ENCODE measurements at places on chromosomes 5 and 9.

DNA sequence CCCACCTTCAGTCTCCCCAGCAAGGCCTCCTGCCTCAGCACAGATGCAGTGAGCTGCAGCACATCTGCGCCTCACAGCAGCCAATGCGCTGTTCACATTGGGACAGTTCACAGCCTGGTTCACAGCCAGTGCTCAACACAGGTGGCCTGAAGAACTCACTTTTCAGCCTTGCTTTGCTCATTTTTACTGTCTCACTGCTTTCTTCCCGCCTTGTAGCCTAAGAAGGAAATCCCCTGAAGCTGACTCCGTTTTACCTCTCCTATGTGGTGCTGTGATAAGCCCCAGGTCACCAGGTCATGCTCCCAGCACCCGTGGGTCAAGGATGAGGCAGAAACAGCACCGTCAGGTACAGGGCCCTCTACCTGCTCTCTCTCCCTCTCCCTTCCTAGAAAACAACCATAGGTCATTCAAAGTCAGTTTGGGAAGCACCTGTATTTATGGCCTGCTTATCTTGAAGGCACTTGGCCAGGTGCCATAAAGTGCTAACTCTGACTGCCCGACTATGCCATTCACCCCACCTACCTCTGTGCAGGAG lies 1.1 kb downstream of the GCNT4 start:
- no peak for DNase-seq

DNA sequence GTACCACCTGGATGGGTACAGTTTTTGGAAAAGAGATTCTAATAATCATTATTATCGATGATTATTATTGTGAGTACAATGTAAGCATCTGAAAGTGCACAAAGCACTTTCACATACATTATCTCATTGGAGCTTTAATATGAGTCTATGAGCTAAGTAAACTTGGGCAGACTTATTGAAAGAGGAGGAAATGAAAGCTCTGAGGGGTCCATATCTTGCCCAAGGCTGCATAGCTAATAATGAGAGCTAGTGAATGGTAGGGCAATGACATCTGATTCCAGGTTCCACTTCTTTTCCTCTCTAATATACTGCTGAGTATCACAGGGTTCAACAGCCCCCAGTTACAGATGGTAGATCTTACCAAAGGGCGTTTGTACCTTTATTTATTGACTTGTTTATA lies 26.1 kb downstream of the TIMD4 start:
- DNase-seq, result no peak

- DNase-seq, result no peak
Observed at GRCh38 chr5:1335540-1336095, 9.3 kb downstream of the CLPTM1L start.

GRCh38 chr9:115058175-115058574 lies 59.8 kb downstream of the TNC start:
- DNase-seq, result no peak

DNA sequence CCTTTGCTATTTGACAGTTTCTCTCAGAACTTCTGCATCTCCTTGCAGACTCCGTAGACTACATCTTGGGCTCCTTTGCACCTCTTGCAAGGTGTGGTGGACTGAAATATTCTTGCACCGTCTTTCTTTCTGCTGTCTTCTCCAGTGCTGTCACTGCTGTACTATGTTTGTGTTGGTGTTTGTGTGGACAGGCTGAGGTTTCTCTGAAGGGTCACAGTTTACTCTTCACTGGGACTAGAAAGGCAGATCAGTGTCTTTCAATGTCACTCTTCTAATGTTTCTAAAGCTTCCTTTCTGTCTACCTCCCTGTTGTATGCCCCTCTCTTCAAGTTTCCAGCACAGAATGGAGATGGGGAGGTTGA lies 410.0 kb upstream of the CD180 start:
- DNase-seq, result no peak

DNA sequence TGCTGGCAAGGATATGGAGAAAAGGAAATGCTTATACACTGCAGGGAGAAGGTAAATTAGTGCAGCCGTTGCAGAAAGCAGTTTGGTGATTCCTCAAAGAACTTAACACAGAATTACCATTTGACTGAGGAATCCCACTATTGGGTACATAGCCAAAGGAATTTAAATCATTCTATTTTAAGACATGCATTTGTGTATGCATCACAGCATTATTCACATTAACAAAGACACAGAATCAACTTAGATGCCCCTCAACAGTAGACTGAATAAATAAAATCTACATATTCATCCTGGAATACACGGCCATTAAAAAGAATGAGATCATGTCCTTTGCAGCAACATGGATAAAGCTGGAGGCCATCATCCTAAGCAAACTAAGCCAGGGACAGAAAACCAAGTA lies 510.1 kb upstream of the CDH9 start:
- DNase-seq, result no peak

DNA sequence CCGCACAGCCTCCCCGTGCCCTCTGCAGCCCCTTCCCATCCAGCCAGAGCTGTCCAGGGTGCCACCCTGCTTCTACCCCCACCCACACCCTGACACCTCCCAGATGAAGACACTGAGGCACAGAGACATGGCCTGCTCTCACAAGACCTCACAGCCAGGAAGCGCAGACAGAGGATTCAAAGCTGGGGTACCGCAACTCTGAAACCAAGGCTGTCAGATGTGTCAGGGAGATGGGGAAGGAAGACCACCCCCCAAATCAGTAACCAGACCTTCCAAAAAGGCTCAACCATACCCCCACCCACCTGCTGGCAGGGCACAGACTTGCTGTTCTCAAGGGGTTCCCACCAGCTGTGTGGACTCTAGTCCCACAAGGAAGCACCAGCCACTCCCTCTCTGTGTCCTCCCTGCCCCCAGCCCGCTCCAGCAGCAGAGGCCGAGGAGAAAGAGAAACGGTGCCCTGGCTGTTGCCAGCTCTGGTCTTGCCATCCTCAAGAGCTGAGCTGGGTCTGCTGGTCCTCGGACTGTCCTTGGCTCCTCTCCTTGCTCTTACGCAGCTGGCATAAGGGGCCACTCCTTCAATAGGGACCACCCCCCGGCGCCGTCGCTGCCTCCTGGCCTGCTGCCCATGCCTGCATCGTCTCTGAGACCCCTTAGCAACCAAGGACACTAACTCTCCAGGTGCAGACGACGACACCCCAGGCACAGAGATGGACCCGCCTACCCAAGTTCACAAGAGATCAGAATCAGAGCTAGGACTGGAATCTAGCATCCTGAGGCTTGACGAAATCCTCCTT lies 699 bp downstream of the AKNA start:
- no peak for DNase-seq

DNA sequence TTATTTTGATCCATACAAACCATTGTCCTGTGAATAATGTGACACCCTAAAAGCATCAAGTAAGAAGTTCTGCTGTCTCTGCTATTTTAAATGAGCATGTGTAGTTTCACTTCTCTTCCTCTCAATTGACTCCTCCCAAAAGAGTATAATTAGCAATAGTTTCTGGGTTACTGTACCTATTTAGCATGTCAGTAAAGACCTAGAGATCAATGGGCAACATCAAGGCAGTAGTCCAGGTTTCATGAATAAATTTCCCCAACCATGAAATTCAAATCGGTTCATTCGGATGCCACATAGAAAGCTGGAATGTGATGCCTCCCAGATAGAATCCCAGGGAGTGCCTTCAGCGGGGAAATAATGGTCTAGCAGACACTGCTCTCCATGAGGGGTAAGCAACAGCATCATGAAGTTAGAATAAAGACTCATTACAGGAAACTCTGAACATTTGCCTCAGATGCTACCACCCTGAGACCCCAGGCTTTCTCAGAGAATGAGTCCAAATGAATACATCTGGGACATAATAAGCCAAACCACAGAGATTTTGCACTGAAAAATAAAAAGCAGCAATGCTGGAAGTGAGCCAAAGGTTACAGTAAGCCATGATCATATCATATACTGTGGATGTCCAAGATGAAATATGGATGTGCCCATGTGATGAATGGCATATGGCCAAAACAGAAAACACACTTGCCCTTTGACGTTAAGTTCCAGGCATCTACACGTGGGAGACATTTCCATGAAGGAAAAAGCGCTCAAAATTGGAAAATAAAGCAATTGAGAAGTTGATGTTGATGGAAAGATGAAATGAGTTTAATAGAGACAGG lies 1107.0 kb upstream of the SEMA6A start:
- DNase-seq, result no peak

- no peak for DNase-seq
Observed at GRCh38 chr5:127565586-127566270, 48.3 kb downstream of the PRRC1 start.

DNA sequence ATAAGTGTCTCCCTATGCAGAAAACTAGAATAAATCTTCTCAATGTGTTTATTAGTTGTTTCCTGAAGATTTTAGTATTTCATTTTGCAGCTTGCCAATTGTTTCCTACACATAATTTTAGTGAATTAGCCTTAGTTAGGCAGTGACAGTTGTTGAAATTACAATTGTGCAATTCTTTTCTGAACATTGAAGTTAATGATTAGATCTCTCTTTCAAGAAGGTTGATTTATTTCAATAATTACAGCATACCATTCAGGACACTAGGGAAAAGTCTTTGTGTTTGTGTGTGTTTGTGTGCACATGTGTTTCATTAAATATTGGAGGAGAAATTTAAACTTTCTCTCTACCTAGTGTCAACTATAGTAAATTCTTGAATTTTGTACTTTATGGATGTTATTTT lies 199.6 kb upstream of the MPDZ start:
- DNase-seq, result no peak

DNA sequence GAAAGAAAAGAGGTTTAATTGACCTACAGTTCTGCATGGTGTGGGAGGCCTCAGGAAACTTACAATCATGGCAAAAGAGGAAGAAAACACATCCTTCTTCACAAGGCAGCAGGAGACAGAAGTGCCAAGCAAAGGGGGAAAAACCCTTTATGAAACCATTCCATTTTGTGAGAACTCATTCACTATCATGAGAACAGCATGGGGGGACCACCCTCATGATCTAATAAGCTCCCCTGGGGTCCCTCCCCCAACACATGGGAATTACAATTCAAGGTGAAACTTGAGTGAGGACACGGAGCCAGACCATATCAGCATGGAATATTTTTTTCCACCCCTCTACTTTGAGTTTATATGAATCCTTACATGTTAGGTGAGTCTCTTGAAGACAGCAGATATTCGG lies 173.7 kb downstream of the PHF2 start:
- DNase-seq, result no peak

DNA sequence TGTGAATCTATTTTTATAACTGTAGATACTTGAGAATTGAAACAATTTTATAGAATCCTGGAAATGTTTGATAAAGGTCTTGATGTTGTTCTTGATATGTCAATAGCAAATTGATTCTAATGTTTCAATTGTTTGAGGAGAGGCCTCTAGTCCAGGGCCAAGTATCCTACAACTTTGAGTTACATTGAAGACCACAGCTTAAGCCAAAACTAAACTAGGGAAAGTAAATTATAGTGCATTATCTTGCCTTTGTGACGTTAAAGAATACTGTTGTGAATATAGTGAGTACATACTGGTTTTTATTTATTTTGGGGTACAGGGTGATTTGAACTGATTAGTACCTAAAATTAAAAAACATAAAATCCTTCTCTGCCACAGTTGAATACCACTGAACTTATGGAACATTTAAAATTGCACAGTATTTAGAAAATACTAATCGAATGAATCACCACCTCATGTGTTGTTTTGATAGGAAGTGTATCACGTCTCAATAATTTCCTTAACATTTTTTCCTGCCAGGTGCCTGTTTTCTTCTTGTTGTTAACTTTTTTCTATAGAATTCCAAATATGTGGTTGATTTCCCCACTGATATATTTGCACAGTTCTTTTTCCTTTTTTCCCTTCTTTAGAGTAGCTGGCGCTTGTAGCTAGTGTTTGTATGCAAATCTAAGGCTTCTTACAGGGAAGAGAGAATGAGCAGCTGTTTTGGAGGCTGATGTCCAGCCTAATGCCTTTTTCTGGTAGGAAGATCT lies 12.5 kb downstream of the ARHGEF28 start:
- DNase-seq, result no peak

All from NCI-H526 treated with DMSO at 0.1 percent for 48 hours (cell line).